CD4-positive, alpha-beta T cell (primary cell): ENCODE measurements at places on chromosomes 7 and 10. TPM values are rescaled to one million over a fixed set of nuclear protein-coding genes. Genes with fewer than 3 reads are reported as not detected.

DNA sequence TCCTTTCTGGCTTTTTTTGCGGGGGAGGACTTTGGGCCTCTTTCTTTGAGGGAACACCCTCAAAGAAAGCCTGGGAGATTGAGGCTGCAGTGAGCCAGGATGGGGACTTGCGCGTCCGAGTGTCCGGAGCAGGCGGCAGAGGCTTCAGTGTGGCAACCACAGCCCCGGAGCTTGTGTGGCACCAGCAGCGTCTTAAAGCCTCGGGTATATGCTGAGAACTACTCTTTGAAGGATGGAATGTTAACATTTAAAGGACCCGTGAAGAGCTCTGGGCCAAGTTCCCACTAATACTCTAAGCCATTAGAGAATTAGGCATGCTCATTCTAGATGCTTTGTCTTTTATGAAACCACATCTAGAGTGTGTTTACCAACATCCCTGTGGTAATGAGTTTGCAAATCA, 168.2 kb downstream of the SEPTIN7 start:
- no peaks in the 10 kb centered on the region for H3K4me1 ChIP-seq
- H3K27ac ChIP-seq = no peak overlapping the region
- H3K4me3 ChIP-seq = no peak overlapping the region
- peaks cover 12% of the 10 kb centered on the region for H3K27me3 ChIP-seq
- no peak for DNase-seq

- no peaks in the 10 kb centered on the region for H3K4me1 ChIP-seq
- H3K27me3 ChIP-seq = no peaks in the 10 kb centered on the region
- no peak overlapping the region for H3K4me3 ChIP-seq
- no peak for DNase-seq
- no peaks in the 10 kb centered on the region for H3K36me3 ChIP-seq
Measured at GRCh38 chr10:31207636-31208035, 111.4 kb upstream of the ZEB1 start.

DNA sequence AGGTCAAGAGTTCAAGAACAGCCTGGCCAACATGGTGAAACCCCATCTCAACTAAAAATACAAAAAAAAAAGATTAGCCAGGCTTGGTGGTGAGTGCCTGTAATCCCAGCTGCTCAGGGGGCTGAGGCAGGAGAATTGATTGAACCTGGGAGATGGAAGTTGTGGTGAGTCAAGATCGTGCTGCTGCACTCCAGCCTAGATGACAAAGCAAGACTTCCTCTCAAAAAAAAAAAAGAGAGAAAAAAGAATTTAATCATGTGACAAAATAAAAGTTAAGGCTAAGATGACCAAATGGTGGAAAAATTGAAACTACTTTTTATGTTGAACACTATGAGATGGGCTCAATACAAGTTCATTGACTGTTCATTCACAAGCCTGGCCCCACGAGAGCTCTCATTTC, 141.1 kb upstream of the WDR11 start:
- no peaks in the 10 kb centered on the region for H3K4me1 ChIP-seq
- DNase-seq = no peak
- no peak overlapping the region for H3K4me3 ChIP-seq
- no peak overlapping the region for H3K27ac ChIP-seq
- no peaks in the 10 kb centered on the region for H3K27me3 ChIP-seq

GRCh38 chr10:80498833-80499741, 38.6 kb upstream of the SH2D4B start:
- no peak for DNase-seq
- peak overlapping the region; percentile 10 for H3K4me3 ChIP-seq
- H3K36me3 ChIP-seq = peaks cover 42% of the 10 kb centered on the region
- no peaks in the 10 kb centered on the region for H3K27me3 ChIP-seq
- H3K4me1 ChIP-seq = peaks cover 89% of the 10 kb centered on the region
- H3K27ac ChIP-seq = peak overlapping the region; percentile 49

DNA sequence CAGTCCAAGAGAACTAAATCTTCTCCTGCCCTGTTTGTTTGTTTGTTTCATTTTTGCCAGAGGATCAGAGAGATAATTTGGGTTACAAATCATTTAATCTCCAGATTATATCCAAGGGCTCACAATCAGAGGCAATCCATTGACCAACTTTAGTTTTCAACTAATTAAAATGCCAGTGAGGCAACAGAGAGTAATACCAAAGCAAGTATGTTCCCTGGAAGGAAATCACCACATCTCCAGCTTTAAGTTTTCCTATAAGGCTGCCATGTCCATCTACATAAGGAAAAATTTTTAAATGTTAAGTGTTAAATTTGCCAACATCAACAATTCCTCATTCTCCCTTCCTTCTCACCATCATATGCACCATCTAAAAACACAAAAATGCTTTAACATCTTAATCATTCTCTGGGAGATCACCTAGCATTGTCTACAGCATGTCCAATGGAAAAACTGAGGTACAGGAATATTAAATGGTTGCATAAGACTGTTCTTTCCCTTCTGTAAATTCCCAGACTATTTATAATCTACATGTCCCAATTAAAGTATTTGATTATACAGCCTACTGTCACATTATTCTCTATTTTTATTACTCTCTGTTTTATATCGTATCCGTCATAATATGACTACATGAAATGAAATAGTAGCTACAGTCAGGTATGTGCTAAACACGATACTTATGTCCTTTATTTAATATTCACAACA, 14.1 kb downstream of the USP54 start:
- no peaks in the 10 kb centered on the region for H3K27me3 ChIP-seq
- H3K4me1 ChIP-seq = no peaks in the 10 kb centered on the region
- no peak for DNase-seq
- H3K36me3 ChIP-seq = no peaks in the 10 kb centered on the region

GRCh38 chr7:157139111-157139809, 534 bp downstream of the UBE3C start:
- H3K27ac ChIP-seq = peak overlapping the region; percentile 82
- H3K27me3 ChIP-seq = no peaks in the 10 kb centered on the region
- peaks cover 19% of the 10 kb centered on the region for H3K36me3 ChIP-seq
- peak; percentile 89 for DNase-seq
- peaks cover 51% of the 10 kb centered on the region for H3K4me1 ChIP-seq

DNA sequence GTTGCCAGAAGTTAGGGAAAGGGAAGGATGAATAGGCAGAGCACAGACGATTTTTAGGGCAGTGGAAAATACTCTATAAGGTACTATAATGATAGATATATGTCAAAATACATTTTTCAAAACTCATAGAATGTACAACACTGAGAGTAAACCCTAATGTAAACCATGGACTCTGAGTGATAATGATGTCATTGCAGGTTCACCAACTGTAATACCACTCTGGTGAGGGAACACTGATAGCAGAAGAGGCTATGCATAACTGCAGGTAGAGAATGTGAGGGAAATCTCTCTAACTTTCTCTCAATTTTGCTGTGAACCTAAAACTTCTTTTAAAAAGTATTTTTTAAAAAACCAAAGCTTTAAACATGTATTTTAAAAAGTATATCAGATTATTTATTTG, 22.1 kb downstream of the POT1 start:
- no peak overlapping the region for H3K27ac ChIP-seq
- DNase-seq = no peak
- H3K36me3 ChIP-seq = peaks cover under 1% of the 10 kb centered on the region

DNA sequence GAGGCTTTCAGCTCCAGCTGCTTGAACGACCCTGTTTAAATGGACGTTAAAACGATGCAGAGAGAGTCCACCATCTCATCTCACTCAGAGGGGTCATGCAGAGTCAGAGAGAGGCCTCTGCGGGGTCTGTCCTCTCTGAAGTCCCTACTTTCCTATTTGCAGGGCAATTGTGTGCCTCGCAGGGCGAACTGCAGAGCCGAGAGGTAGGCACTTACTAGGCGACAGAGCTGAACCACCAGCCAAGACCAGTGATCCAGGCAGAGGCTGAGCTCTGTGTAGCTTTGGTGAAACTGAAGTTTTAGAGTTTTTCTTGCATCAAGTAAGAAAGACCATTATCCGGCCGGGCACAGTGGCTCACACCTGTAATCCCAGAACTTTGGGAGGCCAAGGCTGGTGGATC, 64.1 kb upstream of the CUX1 start:
- H3K27ac ChIP-seq = no peak overlapping the region
- no peak for DNase-seq
- H3K27me3 ChIP-seq = no peaks in the 10 kb centered on the region
- peaks cover 7% of the 10 kb centered on the region for H3K4me1 ChIP-seq
- H3K4me3 ChIP-seq = no peak overlapping the region
- H3K36me3 ChIP-seq = no peaks in the 10 kb centered on the region

DNA sequence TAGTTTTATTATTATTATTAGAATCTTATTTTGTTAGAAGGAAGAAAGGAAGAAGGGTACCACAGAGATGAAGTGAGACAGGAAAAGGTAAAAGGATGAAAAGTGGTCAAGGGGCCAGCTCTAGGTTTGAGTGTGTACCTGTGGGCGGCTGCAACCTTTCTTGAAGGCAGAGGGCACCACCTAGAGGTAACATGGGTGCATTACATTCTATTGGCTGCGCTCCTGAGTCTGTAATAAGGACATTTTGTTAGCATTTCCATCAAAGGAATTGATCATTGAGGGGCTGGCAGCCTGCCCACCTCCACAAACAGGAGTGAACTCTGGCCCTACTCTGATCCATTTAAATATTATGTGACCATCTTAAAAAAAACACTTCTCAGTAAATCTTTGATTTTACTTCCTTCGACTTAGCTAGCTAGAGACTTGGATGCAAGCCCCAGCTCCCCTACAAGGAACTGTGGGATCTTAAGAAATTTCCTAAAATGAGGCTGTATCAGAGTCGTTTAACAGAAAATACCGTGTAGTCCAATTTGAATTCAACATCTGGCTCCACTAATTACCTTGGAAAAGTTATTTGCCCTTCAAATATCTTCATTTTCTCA, 610.4 kb downstream of the IPMK start:
- no peaks in the 10 kb centered on the region for H3K27me3 ChIP-seq
- DNase-seq = no peak
- H3K36me3 ChIP-seq = no peaks in the 10 kb centered on the region
- no peaks in the 10 kb centered on the region for H3K4me1 ChIP-seq
- no peak overlapping the region for H3K27ac ChIP-seq
- H3K4me3 ChIP-seq = no peak overlapping the region

DNA sequence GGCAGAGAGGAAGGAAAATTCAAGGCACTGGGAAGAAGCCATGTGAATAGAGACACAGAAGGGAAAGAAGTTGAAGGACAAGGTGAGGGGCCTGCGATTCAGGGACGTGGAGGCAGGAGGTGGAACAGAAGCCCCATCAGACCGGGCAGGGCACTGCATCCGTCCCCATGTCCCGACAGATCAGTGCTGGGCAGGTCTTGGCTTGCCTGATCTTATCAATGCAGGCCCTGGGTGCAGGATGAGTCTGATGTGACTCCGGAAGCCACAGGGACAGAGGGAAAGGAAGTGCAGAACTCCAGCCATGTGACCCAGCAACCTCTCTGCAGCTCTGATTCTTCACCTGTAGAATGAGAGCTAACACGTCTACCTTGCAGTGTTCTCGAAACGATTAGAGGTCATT, 136.2 kb upstream of the CTBP2 start:
- H3K27me3 ChIP-seq = no peaks in the 10 kb centered on the region
- H3K27ac ChIP-seq = no peak overlapping the region
- no peak overlapping the region for H3K4me3 ChIP-seq
- H3K4me1 ChIP-seq = no peaks in the 10 kb centered on the region

- no peak overlapping the region for H3K27ac ChIP-seq
- H3K27me3 ChIP-seq = no peaks in the 10 kb centered on the region
- H3K4me3 ChIP-seq = no peak overlapping the region
- no peak for DNase-seq
Measured at GRCh38 chr10:120749072-120749471, 102.1 kb upstream of the WDR11 start.

DNA sequence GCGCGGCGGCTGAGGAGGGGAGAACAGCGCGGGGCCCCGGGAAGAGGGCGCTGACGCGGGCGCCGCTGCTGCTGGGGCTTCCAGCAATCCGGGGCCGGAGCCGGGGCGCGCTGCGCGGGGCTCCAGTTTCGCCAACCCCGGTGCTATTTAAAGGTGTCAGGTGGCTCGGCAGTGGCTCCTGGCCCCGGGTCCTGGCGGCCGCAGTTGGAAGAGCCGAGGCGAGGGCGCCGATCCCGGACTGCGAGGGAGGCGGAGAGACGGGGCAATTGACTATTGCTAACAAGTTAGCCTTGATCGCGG, 347 bp downstream of the LBX1 start:
- H3K27ac ChIP-seq = no peak overlapping the region
- H3K4me1 ChIP-seq = peaks cover 57% of the 10 kb centered on the region
- no peaks in the 10 kb centered on the region for H3K36me3 ChIP-seq
- H3K27me3 ChIP-seq = peaks cover 97% of the 10 kb centered on the region
- H3K4me3 ChIP-seq = no peak overlapping the region
- DNase-seq = no peak

GRCh38 chr7:143283381-143283780, 1.4 kb upstream of the TMEM139 start:
- H3K4me3 ChIP-seq = no peak overlapping the region
- no peaks in the 10 kb centered on the region for H3K36me3 ChIP-seq
- H3K27me3 ChIP-seq = no peaks in the 10 kb centered on the region
- no peak for DNase-seq
- peaks cover 39% of the 10 kb centered on the region for H3K4me1 ChIP-seq

DNA sequence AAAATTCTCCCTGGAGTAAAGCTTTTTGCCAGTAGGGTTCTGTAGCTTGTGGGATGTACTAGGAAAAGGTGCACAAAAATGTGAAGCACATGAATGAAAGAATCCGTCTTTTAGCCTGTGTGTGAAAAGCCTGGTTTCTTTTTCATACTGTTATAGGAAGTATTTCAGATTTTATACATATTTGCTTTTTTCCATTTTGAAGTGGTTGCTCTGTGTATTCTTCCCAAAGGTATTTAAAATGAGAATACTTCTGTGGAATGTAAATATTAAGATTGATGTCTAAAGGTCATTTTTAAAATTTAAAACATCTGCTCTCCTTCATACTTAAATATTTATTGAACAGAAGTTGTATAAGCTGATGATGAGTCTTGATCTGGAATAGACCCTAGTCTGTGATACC, 96.8 kb downstream of the CDK14 start:
- no peak overlapping the region for H3K27ac ChIP-seq
- H3K4me1 ChIP-seq = no peaks in the 10 kb centered on the region
- H3K36me3 ChIP-seq = no peaks in the 10 kb centered on the region
- no peak overlapping the region for H3K4me3 ChIP-seq

GRCh38 chr10:99733366-99733765, 1.3 kb downstream of the CUTC start:
- no peak for DNase-seq
- H3K27me3 ChIP-seq = no peaks in the 10 kb centered on the region
- H3K4me3 ChIP-seq = no peak overlapping the region
- H3K27ac ChIP-seq = no peak overlapping the region

DNA sequence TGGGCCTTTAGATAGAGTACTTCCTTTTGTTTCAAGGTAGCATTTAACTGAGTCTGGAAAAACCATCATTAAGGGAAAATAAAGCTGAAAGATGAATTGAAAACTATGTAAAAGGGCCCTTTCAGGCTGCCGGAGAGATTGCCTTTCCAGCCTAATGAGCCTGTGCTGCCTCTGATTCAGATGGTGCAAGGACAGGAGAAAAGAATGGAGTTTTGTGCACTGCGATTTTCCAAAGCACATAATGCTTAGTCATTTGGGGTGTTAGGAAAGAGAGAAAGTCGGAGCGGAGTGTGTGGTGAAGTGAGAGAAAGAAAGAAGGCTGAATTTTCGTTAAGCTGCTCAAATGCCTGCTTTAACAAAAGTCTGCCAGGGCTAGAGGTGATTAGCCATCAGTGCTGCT, 259.7 kb downstream of the PAXIP1 start:
- no peaks in the 10 kb centered on the region for H3K36me3 ChIP-seq
- H3K27ac ChIP-seq = no peak overlapping the region
- DNase-seq = no peak
- no peaks in the 10 kb centered on the region for H3K27me3 ChIP-seq

The COA1 gene
- 80.7 TPM for total RNA-seq

The HDAC9 gene
- 1.2 TPM for total RNA-seq

The NPSR1 gene
- not detected for total RNA-seq

The MNX1 gene
- total RNA-seq = 0.14 TPM

The SSC4D gene
- total RNA-seq = not detected

The AP5Z1 gene
- total RNA-seq = 102 TPM

The PDE6C gene
- total RNA-seq = not detected

The MSMB gene
- total RNA-seq = not detected

The PRXL2A gene
- total RNA-seq = 4.6 TPM

The GLI3 gene
- 0.36 TPM for total RNA-seq

The ANKMY2 gene
- total RNA-seq = 3.3 TPM
